AG09309 (cell line): ENCODE measurements at places on chromosomes 1 and 21.

GRCh38 chr1:189616893-189617292 lies 860.8 kb downstream of the BRINP3 start:
- DNase-seq, result no peak

DNA sequence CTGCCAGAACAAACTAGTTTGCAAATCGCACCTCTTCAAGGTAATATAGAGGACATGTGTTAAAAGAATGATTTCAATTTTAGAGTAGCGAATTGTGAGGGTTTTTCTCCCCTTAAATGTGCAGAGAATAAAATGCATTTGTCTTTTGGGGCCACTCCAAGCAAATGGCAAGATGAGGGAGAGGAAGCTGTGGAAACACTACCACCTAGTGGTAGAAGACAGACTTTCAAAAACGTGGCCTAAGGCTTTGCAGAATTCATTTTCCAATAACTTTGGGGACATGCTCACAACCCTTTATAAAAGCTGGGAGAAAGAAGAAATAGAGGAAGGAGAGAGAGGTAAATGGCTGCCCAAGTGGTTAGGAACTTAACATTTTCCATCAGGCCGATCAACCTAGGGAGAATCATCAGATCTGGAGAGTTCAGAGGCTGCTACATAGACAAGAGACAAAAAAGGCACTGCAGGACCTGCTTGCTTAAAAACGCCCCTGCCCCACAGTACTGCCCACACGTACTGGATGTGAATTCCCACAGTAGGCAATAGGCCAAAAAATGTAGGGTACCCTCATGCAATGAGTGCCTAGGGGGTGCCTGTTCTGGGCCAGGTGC lies 15.7 kb upstream of the RCAN1 start:
- DNase-seq, result peak; percentile 21

- no peak for DNase-seq
Measured at GRCh38 chr1:157166590-157166989, 28.4 kb upstream of the ETV3 start.

- DNase-seq, result no peak
Measured at GRCh38 chr1:61116421-61116820, 34.1 kb downstream of the NFIA start.

DNA sequence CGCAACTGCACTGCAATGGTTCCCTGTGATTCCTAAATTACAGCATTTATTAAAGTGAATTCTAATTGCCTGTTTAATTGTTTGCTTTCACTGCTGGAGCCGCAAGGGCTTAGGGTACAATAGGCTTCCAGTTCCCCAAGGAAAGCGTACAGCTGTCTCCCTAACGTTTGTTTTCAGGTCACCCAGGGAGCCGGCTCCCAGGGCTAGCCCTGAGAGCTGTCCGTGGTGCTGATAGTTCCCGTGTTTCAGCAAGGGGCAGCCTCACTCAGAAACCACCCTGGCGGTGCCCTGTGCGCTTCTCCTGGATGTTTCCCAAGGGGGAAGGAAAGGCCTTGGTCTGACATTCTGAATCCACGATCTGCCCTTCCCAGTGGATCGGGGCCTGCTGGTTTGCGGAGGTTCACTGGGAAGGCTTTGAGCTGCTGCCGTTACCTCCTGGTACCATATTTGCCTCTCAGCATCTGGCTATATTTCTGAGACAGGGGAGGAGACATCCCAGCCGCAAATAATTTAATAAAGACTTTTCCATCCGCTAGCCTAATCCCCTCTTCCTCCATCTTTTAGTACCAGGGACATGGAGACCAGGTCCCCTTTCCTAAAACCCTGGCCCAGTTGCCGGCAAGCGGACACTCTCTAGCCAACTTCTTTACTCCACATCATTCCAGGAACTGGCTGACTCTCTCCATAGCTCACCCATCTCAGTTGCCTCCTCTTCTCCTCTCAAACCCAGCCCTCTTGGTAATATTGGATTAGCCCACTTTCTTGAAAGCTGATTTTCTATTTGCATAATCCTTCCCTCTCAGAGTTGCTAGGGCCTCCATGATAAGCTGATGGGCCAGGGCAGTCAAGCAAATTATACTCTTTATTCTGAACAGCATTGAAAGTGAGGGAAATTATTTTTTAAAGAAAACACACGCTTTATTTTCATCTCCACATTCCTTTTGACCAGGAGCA lies 149.0 kb downstream of the IGSF21 start:
- no peak for DNase-seq

DNA sequence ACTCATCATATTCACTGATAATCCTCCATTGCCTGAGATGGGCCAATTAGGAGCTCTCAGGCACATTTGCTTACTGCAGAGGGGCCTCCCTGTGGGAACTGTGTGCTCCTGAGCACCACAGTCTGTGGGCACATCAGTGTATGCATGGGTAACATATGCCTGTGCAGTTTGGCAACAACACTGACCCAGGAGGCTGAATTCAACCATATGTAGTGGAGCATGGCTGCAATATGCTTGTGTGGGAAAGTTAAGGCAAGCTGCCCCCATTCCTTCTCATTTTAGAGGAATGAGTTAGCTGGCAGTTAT lies 11.8 kb upstream of the FMOD start:
- no peak for DNase-seq

DNA sequence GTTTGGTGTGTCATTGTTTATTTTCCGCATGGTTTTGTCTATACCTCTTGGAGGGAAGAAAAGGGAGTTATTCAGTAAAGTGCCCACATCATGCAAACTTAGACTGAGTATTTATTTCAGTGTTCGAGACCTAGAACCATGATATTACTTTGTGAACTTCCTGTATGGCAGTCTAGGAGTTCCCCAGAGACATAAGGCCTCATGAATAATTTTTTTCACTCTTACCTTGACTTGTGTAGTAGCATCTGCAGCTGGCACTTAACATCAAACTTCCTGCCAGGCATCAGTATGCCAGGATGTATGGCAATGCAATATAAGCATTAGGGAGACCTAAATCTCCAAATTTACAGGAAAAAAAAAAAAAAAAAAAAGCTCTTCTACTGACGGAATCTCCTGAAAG lies 287.7 kb downstream of the NEGR1 start:
- no peak for DNase-seq

DNA sequence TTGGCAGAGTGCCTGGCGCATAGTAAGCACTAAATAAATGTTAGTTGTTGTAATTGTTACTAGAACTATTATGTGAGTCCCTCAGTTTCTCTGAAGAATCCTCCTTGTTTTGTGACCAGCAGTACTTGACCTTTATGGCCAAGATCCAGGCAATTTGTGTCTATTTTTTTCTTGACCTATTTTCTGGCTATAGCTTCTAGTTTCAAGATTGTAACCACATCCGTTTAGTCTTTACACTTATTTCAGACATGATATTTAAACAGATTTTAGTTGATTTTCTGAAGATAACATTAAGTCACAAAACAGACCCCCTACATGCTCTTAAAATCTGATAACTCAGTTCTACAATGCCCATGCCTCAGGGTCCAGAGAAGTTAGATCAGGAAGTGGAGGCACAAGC lies 50.3 kb downstream of the CDC7 start:
- no peak for DNase-seq

DNA sequence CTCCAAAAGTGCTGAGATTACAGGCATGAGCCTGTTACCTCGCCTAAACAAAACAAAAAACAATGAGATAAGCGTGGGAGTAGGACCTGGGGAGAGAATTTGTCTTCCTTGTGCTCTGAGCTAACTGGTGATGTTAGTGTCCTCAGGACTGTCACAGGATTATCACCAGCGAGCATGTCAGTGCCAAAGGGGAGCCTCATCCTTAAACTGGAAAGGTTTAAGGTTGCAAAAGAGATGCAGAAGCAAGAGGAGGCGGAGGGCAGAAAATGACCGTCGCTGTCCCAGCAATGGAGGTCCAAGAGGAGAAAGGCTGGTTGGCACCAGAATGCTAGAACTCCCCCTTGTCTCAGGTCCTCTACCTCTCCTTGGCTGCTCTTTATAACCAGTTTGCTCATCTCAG lies 3.9 kb downstream of the SYPL2 start:
- no peak for DNase-seq
